ENCODE measurements at places on chromosomes 16 and 17. TPM values are rescaled to one million over a fixed set of nuclear protein-coding genes. Genes with fewer than 3 reads are reported as not detected.

Gene FAAP100
- total RNA-seq = 38.9 TPM

Gene MT1A
- not detected for total RNA-seq

Gene KCNH6
- not detected for total RNA-seq

Gene PSME3IP1
- 71.9 TPM for total RNA-seq

Gene KCNJ18
- not detected for total RNA-seq

Gene LITAFD
- total RNA-seq = not detected

Gene CTF1
- total RNA-seq = 5.2 TPM

Gene GRB2
- total RNA-seq = 152 TPM

Gene ANKRD40CL
- total RNA-seq = not detected

Gene ADAD2
- not detected for total RNA-seq

Gene SLC38A8
- total RNA-seq = not detected

Gene NPIPA8
- total RNA-seq = 7.2 TPM

Gene SPATA33
- total RNA-seq = 12.3 TPM

Gene TNFRSF17
- total RNA-seq = not detected

Gene SLC9A5
- 2.4 TPM for total RNA-seq

Gene OR1A1
- total RNA-seq = not detected
